Bone marrow (tissue), 2 donors: ENCODE measurements at places on chromosomes 6 and 20.

- DNase-seq = no peak
These were observed 4.5 kb downstream of the RIPOR2 start for GRCh38 chr6:24931296-24931695.

DNA sequence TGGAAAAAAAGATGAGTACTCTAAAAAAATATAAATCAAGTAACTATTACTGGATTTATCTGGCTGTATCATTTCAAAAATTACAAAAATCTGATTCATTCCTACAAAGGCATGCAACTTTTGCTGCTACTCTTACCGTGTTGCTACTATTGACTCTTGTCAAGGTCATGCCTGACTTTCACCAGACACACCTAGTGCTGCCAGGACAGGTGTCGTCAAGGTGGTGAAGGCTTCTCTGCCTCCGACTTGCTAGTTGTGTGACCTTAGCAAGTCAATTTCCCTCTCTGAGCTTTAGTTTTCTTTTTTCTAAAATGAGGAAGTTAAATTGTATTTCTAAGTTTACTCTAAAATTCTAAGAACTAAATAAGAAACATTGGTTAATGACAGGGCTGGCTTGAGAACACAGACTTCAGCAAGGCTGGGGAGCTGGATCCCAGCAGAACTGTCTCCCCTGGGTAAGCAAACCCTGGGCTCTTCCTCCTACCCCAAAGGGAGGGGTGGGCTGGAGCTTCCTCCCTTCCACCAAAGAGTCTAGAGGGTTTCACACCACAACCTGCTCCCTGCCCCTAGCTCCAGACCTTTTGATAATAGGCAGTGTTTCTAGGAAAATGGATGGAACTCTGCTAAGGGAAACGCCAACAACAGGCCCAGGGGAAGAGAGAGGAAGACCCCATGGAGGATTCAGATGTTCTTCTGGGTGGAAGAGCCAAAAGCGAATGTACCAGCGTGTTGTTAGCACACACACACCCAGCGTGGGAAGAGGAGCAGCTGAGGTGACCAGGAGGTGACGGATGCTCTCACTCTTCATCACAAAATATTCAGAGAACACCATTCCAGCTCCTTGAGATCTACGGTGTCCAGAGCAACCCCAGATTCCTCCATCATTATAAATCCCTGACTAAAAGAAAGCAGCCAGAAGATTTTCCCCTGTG, 47.9 kb upstream of the CITED2 start:
- DNase-seq = peak; percentile 37

GRCh38 chr6:146856296-146856695, 257.5 kb downstream of the ADGB start:
- no peak for DNase-seq

- DNase-seq = no peak
These were observed 32.8 kb upstream of the SCGN start for GRCh38 chr6:25619217-25619616.

GRCh38 chr6:44733126-44733525, 345.6 kb downstream of the CDC5L start:
- DNase-seq = no peak

GRCh38 chr20:4050203-4050980, 35.0 kb upstream of the RNF24 start:
- no peak for DNase-seq

DNA sequence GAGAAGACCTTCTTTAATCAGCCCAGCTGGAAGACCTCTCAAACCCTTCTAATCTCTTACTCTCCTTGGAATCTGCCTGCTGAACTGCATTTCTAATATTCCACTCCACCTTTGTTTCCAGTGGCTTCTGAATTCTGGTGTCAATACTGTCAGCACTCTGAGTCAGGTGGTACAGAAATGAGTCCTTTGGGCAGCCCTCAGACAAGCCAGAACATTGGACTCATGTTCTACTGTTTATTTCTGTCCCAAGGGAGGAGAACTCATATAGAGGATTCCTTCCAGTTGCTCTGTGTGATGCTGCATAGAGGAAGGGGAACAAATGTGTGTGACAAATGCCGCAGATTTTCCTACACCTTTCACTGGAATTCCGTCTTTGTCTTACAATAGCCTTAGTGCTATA, 114.8 kb downstream of the PHF3 start:
- DNase-seq = no peak

GRCh38 chr6:22536122-22536521, 33.2 kb upstream of the HDGFL1 start:
- no peak for DNase-seq

- peak; percentile 47 for DNase-seq
These were observed 12.8 kb upstream of the MANBAL start for GRCh38 chr20:37276494-37277252.

DNA sequence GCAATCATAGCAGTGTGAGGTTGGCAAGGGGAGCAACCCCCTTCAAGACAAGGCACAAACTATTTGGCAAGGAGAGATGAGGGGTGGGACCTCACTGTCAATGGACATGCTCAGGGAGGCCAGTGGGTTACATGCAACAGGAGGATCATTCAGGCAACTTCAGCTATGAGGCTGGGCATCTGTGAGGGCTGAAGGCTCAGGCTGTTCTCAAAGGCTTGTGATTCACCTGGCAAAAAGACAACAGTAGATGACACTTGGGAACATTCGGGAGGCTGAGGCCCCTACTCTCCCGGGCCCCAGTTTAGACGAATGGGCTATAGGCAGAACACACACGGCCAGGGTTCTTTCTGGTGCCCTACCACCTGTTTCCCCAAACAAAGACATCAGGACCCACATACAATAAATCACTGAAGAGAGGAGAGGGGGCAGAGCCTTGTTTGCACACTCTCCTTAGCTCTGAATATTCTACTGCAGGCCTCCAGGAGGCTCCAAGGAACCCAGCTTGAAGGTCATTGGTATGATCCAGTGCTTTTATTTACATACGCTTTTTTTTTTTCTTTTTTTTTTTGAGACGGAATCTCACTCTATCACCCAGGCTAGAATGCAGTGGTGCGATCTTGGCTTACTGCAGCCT, 7.9 kb downstream of the TUBB start:
- DNase-seq = no peak
